ENCODE measurements at places on chromosomes 4 and X.

GRCh38 chr4:113293043-113293560, 243.6 kb downstream of the ANK2 start:
- no peak for DNase-seq

DNA sequence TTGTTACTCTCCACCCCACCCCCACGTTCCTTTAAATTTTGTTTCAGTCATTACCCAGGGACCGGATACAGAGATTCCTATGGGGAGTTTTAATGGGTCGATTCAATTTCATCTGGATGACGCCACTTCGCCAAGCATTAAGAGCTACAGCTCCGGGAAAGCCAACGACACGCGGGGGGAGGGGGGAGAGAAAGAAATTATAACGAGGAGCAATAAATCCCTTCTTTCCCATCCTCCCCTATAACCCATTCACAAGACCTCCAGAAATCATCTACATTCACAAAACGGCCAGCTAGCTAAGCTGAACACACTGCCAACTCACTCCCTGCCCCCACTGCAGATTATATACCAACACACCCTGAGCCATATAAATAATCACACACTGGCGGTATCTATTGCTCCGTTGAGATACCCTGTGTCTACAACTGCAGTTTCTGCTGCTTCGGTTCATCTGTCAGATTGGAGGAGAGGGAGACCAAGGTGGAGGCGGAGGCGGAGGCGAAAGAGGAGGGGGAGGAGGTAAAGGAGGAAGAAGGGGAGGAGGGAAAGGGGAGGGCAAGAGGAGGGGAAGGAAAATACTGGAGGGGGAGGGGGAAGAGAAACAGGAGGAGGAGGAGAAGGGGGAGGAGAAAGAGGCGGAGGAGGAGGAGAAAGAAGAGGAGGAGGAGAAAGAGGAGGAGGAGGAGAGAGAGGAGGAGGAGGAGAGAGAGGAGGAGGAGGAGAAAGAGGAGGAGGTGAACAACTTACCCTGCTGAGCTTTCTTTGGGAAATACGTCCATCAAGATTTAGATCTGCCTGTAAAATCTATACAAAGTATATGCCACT, 113.9 kb upstream of the VAMP7 start:
- DNase-seq, result no peak

DNA sequence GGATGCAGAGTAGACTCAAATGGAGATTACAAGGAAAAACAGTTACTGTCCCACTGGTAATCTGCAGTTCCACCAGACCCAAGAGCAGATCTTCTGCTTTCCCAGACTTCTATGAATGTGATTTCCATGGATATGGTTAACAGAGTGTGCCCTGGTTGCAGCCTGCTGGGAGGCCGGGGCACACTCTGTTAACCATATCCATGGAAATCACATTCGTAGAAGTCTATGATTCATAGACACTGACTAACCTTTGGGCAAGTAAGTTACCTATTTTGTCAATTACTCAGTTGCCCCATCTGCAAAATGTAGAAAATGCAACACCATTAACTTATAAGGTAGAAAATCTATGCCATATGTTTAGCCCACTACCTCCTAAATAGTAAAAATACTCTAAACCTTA, 443.1 kb upstream of the PITX2 start:
- no peak for DNase-seq

- DNase-seq, result no peak
Measured at GRCh38 chr4:157803845-157804521, 368.8 kb downstream of the GASK1B start.

DNA sequence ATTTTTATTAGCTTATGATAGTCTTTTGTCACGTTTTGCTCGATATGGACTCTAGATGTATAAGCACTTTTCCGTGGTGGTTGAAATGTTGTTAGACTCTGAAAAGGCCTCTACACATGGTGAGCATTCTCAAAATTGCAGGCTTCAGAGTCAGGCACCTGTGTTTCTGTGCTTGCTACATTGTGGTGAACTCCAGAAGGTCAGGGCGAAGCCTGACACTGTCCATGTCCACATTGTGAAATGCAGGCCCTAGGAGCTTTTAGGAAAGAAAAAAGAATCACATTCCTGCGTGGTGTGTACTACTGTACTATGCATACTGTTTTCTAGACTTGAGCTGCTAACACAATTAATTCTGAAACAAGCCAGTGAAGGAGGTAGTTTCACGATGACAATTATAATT, 86.3 kb downstream of the HS3ST1 start:
- DNase-seq, result no peak

- no peak for DNase-seq
Measured at GRCh38 chr4:76654791-76655190, 219.8 kb downstream of the SHROOM3 start.

GRCh38 chr4:168390041-168390440, 71.5 kb upstream of the DDX60 start:
- no peak for DNase-seq

GRCh38 chr4:169238445-169238844, 32.3 kb downstream of the SH3RF1 start:
- no peak for DNase-seq

DNA sequence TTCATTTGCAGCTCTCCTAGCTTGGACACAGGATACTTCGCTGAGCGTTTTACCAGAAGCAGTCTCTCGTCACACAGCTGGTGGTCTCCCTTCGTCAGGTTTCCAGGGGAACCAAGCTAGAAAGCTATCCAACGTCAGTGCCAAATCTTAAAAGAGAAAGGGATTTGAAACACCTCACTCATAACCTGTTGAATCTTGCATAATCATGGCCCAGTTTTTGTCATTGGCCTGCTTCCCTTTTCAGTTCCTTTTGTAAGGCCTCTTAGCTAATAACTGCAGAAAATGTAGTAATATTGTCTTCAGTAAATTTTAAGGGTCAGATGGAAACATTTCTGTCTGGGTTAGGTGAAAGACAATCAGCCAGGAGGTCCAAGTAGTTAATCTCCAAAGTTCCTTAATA, 22.0 kb downstream of the RAB39B start:
- DNase-seq, result no peak

DNA sequence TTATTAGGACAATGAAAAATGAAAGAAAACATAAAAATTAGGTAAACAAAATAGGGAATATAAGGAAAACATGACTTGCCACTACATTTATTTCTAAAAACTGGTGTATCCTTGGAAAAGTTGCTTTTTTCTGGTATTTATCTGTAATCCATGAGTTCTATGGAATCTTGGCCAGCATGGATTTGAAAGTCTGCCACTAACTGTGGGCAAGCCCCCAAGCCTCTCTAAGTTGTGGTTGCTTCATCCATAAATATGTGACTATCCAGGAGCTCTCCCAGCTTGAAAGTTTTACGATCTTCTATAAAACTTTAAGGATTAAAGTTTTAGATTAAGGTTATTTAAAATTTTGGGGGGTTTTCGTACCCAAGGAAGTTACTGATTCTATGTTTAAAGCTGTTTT, 21.8 kb downstream of the RPS6KA3 start:
- DNase-seq, result no peak

GRCh38 chr4:108120789-108121188, 47.9 kb downstream of the LEF1 start:
- no peak for DNase-seq

- DNase-seq, result no peak
Measured at GRCh38 chr4:113394730-113395530, 345.5 kb downstream of the ANK2 start.

- no peak for DNase-seq
Measured at GRCh38 chr4:33080275-33080674, 2360.1 kb downstream of the PCDH7 start.

- no peak for DNase-seq
Measured at GRCh38 chrX:125953814-125954213, 212.3 kb downstream of the DCAF12L2 start.

DNA sequence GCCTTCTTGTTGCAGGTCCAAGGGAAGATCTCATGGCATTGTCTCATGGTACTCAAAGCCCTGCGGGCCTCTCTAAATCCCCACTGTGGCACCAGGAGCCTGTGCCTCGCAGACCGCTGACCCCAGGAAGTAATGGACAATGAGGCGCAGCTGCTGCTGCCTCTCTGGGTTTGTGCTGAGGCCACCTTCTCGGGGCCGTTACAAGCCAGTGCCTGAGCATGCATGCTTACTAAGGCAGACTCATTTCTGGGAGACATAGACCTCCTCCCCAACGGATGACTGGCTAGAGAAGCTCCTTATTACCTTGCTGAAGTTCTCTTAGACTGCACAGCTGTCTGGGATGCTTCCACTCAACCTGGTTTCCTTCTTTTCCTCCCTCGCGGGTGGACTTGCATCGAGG, 1.3 kb downstream of the BDH2 start:
- no peak for DNase-seq

GRCh38 chr4:185424905-185425646, 688 bp downstream of the UFSP2 start:
- no peak for DNase-seq

GRCh38 chrX:76509775-76510174, 82.3 kb downstream of the MAGEE1 start:
- DNase-seq, result no peak

- no peak for DNase-seq
Measured at GRCh38 chrX:54181202-54181953, 1.7 kb downstream of the FAM120C start.

DNA sequence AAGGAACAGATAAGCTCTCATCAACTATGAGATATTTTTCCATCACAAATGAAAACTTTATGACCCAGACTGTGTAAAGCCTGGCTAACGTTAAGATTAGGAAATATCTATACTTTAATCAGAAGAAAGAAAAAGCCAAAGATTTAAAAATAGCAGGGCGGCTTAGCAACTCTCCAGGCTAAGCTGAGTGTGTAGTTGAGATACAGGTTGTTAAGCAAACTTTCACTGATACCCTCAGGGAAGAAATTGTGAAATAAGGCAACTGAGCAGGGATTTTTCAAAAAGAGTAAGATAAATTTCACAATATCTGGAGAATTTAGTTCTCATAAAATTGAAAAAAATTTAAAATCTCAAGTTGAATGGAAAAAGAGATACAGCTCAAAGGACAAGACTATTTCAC, 382.0 kb downstream of the RAPGEF2 start:
- DNase-seq, result no peak

- DNase-seq, result no peak
Measured at GRCh38 chrX:43643201-43643600, 12.9 kb upstream of the MAOA start.

DNA sequence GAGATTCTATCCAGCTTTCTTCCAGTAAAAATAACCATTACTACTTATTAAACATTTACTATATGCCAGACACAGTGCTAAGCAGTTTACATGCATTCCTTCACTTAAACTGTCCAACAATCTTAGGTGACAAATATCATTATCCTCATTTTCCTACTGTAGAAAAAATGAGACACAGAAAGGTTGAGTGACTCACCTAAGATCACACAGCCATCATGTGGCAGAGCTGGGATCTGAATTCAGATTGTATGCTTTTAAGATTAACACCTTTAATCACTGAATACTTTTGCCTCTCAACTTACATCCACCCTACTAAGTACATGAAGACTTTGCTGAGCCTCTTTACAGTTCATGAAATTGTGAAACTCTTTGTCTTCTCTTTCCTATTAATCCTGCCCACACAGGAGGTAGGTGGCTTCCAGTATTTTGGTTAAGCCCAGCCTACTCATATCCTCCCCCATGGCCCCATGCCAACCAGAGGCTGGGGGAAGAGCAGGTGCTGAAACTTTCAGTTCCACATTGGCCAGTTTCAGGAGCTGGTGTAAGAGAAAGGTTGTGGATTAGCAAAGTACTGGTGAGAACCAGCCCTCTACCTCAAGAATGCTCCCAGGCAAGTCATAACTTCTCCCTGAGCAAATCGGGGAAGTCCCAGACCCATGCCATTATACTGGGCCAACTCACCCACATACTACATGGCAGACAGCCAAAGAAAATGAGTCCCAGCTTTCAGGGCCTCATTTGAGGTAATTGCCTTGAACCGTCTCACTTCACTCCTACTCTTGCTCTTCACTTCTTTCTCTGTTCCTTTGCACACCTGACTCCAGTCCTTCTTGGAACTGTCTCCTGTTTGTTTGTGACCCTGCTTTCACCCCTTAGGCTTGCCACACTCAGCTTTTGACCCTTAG, 211.1 kb downstream of the GUCY2F start:
- no peak for DNase-seq

DNA sequence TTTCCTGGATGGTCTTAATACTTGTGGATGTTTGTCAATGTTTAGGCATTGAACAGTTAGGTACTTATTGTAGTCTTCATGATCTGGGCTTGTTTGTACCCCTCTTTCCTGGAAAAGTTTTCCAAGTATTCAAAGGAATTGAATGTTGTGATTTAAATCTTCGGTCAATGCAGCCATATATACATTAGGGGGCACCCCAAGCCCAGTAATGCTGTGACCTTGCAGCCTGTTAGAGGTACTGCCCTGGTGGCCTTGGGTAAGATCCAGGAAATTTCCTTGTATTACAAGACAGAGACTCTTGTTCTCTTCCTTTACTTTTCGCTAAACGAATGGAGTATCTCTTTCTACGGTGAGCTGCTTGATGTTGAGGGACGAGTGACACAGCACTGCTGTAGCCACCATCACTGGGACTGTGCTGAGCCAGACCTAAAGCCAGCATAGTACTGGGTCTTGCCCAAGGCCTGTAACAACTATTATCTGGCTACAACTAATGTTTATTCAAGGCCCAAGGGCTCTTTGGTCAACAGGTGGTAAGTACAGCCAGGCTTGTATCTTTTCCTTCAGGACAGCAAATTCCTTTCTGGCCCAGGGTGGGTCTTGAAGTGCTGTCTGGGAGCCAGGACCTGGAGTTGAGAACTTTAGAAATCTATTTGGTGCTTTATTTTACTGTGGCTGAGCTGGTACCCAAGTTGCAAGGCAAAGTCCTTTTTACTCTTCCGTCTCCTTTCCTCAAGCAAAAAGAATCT, 118.3 kb upstream of the ATOH1 start:
- no peak for DNase-seq

DNA sequence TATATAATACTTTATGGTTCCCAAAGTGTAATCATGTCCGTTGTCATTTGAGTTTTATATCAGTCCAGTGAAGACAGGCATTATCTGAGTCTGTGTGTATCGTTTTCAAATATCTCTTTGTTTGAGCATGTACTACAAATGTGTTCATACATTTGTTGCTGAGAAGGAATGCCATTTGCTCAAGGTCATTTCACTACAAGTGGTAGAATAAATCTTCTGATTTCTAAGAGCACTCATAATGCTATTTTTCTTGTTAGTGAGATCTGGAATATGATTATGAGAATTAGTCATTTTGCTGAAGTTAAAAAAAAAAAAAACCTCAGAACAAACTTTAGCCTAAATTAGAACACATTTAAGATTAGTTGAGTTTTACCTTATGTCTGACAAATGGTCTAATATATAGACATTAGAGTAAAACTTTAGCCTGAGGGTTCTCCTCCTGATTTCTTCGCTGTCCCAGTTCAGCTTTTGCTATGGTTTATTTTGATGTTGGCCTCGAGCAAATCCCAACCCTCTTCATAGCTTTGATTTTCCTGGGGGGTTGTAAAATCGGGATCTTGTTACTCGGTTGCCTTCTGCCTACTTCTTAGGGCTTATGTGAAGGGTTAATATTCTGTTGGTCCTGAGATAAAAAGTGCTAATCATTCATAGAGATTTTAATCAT, 87.1 kb downstream of the TMEM131L start:
- no peak for DNase-seq

Data from mesothelial cell of epicardium (in vitro differentiated cells).